D721Med (cell line): ENCODE measurements at places on chromosomes 7 and 10.

DNA sequence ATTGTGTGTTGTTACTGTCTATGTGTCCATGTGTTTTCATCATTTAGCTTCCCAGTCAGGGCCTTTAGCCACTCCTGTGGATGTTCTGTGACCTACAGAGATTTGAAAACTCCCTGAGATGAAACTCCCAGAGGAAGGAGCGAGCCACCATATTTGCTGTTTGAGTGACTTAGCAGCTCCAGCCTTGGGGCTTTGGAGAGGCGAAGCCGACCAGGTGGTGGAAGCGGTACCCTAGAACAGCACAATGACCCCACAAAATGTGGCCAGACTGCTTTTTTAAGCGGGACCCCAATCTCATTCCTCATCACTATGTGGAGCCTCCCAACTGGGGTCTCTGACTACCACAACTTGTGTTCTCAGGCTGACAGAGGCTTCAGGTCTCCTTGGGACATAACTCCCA, 323.9 kb upstream of the KCND2 start:
- no peak for DNase-seq

DNA sequence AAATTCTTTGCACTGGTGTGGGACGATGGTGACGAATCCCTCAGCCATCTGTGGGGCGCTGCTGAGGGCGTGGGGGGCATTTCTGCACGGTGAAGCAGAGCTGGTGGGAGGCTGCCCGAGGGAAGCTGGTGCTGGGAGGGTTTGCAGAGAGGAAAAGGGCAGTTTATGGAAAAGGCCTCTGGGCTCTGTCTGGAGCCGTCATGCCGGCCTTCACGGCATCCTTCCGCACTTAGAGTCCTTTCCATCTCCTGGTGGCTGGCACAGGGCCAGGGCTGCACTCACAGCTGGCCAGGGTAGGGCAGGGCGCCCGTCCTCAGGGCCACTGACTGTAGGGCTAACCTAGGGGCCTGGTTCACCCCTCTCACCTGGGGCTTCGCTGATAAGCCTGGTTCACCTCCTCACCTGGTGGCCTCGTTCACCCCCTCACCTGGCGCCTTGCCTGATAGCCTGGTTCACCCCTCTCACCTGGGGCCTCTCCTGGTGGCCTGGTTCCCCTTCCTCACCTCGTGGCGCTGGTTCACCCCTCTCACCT, 598 bp upstream of the AMZ1 start:
- no peak for DNase-seq

GRCh38 chr7:135102372-135102771, 45.5 kb upstream of the TMEM140 start:
- no peak for DNase-seq

DNA sequence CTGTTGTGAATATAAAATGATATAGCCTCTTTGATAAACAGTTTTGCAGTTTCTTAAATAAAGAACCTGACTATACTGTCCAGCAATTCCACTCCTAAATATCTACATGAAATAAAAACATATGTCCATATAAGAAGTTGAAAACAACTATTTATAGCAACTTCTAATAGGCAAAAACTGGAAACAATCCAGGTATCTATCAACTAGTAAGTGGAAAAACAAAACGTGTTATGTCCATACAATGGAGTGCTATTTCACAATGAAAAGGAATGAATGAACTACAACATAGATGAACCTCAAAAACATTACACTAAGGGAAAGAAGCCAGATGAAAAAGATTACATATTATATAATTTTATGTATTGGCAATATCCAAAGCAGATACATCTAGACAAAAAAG, 268.9 kb downstream of the CSTF2T start:
- DNase-seq: no peak

- DNase-seq: no peak
Observed at GRCh38 chr7:158975526-158976467, 119.4 kb downstream of the DYNC2I1 start.

DNA sequence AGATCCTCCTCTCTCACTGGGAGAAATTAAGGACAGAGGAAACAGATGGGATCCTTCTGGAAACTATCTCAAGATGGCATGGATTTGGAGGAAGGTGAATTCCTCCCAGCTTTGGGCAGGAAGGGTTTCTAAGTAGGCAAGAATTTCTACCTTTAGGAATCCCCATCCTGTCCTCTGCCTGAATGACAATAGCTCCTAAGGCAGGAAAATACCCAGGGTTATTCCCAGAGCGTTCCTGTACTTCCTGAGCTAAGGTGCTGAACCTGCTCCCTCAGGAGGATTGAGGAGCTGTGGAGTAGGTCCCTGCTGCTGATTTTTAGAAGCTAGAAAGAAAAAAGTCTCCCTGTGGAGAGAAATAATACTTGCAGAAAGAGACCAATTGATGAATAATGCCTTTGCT, 568 bp downstream of the MGAM2 start:
- DNase-seq: no peak

DNA sequence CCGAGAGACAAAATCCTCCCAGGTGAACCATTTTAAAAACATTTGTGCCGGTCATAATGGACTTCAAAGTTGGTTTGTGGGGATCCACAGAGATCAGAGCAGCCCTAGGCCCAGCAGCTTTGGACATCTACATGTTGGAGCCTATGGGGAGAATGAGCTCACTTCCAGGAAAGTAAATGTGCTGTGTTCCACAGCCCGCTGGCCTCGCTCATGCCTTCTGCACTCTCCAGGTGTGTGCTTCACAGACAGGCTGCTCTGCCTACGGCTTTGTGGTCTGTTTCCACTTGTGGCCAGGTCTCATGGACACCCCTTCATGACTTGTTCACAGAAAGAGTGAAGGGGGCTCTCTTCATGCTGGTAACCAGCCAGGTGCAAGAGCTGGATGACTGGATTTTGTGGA, 141.6 kb downstream of the ADARB2 start:
- DNase-seq: no peak

GRCh38 chr10:99915414-99915813, 94.3 kb downstream of the DNMBP start:
- DNase-seq: no peak

DNA sequence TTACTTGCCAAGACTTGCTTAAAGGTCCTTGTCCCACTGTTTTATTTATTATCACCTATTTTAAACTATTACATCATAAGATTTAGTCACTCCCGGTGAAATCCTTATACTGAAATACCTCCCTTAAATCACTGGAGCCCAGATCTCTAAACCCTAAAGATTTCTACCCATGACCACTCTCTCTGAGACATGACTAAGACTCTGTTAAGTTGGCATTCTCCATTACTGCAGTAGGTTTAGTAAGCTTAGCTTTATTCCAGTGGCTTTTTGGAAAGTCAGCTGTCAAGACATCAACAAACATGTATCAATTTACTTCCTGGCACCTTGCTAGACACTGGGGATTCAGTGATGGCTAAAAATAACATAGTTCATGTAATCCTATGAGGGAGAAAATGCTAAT, 874.2 kb downstream of the KCNMA1 start:
- DNase-seq: no peak

DNA sequence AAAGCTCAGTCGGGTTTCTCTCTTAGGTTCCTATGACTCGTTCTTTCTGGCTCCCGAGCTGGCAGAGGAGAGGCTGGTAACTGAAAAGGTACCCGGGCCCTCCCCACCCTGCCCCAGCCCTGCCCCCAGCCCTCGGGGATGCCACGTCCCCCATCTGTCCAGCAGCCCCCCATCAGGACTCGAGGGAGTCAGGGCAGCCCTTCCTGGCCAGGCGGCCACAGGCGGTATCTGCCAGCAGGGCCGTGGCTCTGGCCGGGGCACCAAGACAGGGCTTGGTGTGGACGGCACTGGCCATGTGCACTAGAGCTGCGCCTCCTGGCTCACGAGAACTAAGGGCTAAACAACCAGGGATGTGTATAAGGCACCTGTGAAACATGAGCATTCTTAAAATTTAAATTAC, 29.7 kb downstream of the KNDC1 start:
- no peak for DNase-seq

DNA sequence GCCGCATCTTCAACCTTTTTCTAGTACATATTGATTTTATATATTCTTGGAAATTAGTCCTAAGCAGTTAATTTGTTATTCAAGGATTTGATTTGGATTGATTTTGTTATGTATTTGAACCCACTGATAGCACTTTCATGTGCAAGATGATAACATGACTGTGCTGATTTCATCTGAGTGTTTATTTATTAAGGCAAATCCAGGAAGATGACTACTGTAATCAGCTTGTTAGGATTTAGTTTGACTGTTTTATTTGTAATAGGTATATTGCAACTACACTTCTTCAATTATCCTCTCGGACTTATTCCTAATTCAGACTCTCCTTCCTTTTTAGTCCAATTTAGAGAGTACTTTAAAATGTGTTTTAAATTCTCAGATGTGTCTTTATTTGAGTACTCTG, 75.1 kb upstream of the PRKG1 start:
- no peak for DNase-seq

DNA sequence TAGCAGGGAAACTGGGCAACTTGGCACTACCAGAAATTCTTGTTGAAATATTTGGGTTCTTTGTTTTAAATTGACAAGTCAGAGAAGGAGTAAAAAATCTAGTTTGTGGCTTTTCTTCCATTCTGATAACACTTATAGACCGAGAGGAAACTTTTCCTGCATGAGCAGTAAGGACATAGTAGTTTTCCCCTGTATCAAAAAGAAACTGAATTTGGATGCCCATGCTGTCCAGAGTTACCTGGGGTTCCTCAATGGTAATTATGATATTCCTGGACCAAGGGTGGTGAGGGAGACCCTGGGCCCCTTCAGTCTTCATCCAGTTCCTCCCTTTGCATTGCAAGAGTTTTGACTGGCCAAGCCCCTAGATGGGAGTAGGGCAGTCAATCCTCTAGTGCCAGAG, 19.9 kb upstream of the STEAP2 start:
- no peak for DNase-seq

- DNase-seq: no peak
Observed at GRCh38 chr10:90847436-90847835, 10.4 kb downstream of the HTR7 start.

GRCh38 chr10:5460468-5461202, 38.7 kb downstream of the CALML5 start:
- no peak for DNase-seq

DNA sequence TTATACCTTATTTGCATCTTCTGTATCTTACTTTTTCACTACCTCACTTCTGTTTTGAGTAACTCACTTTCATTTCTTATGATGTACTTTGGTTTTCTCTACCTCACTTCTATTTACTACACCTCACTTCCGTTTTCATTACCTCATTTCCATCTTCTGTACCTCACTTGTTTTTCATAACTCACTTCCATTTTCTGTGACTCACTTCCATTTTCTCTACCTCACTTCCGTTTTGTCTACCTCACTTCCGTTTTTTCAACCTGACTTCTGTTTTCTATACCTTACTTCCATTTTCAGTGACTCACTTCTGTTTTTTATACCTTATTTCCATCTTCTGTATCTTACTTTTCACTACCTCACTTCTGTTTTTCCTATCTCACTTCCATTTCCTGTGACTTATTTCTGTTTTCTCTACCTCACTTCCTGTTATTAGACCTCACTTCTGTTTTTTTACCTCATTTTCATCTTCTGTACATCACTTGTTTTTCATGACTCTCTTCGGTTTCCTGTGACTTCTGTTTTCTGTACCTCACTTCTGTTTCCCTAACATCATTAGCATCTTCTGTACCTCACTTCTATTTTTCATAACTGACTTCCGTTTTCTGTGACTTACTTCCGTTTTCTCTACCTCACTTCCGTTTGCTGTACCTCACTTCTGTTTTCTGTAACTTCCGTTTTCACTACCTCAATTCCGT, 493.1 kb upstream of the AKR1E2 start:
- no peak for DNase-seq

DNA sequence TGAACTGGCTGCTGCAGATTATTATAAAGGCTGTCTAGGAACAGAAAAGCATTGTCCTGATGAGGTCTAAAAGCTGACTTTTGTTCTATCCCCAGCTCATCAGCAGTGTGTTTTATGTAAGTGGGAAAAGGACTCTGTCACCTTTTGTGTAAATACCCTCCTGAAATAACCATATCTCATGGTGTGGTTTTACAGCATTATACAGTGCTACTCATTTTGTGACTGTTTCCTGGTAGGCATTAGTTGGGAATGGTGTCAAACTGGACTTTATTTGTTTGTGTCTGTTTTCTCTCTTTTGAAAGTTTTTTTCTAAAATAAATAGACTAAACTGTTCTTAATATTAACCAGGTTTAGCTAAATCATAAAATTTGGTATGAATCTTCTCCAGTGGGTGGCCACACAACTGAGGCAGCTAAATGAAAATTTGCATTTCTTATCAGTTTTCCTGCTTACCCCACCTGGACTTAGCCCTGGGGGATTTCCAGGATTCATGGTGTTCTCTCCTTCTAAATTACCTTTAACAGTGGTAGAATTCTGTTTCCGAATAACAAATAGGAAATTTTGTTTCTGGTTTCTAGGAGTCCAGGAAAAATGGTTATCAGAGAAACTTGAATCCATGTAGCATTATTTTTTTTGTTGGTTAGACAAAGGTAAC, 140.9 kb downstream of the LHFPL3 start:
- no peak for DNase-seq

- DNase-seq: no peak
Observed at GRCh38 chr7:4052130-4052529, 630.0 kb upstream of the FOXK1 start.

- DNase-seq: no peak
Observed at GRCh38 chr7:107041097-107041496, 3.4 kb upstream of the PRKAR2B start.

DNA sequence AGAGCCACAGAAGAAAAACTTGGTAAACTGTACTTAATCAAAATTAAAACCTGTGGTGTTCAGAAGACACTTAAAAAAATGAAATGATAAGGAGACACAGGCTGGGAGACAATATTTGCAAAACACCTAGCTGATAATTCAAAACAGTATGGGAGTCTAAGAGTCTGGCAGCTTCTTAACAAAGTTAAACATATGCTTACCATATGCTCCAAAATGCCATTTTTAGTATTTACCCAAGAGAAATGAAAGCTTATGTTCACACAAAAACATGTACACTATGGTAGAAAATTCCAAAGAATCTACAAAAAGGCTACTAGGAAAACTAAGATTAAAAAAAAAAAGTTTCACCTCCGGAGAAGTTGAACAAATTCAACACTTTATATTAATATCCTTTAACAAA, 48.6 kb downstream of the ITGB1 start:
- no peak for DNase-seq

- DNase-seq: no peak
Observed at GRCh38 chr7:18407385-18407784, 88.2 kb upstream of the HDAC9 start.
